Activated T-cell treated with anti-CD3 and anti-CD28 coated beads for 4 hours (primary cell): ENCODE measurements at places on chromosomes 7 and 10.

GRCh38 chr7:50330696-50331095 lies 26.2 kb downstream of the IKZF1 start:
- DNase-seq = no peak

DNA sequence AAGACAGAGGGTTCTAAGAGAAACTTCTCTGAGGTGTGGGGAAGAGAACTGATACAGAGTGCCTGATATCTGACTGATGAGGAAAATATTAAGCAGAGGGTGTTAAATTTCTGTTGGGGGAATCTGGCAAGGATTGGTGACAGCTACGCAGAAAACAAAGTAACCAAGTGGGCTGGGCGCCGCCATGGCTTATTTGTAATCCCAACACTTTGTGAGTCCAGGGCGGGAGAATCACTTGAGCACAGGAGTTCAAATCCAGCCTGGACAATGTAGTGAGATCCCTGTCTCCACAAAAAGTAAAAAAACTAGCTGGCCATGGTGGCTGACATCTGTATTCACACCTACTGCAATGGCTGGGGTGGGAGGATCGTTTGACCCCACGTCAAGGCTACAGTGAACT lies 2.1 kb upstream of the C7orf25 start:
- DNase-seq = no peak

GRCh38 chr10:26225322-26225721 lies 8.7 kb downstream of the GAD2 start:
- DNase-seq = no peak

- no peak for DNase-seq
Observed at GRCh38 chr7:101598422-101598985, 30.6 kb downstream of the MYL10 start.

- no peak for DNase-seq
Observed at GRCh38 chr10:78205457-78206016, 171.9 kb downstream of the RPS24 start.
